Liver (tissue), 10 donors: ENCODE measurements at places on chromosomes 1 and 21. TPM values are rescaled to one million over a fixed set of nuclear protein-coding genes. Genes with fewer than 3 reads are reported as not detected.

IFNLR1 gene
- polyA plus RNA-seq, result 2.9 TPM

KCNE2 gene
- polyA plus RNA-seq, result 0.57 TPM

KRTAP21-2 gene
- not detected for polyA plus RNA-seq

SLC2A5 gene
- polyA plus RNA-seq, result 0.07 TPM

TSPAN1 gene
- 1.7 TPM for polyA plus RNA-seq

GJA4 gene
- polyA plus RNA-seq, result 7.9 TPM

VWA5B1 gene
- polyA plus RNA-seq, result not detected

GJA8 gene
- not detected for polyA plus RNA-seq

EDARADD gene
- polyA plus RNA-seq, result 0.13 TPM
